ENCODE measurements at places on chromosomes 13 and 19.
A peak's percentile ranks its signal among the peaks of the same experiment; 100 is the strongest.

- DNase-seq: no peak
Measured at GRCh38 chr13:104460554-104460953, 1394.3 kb upstream of the SLC10A2 start.

DNA sequence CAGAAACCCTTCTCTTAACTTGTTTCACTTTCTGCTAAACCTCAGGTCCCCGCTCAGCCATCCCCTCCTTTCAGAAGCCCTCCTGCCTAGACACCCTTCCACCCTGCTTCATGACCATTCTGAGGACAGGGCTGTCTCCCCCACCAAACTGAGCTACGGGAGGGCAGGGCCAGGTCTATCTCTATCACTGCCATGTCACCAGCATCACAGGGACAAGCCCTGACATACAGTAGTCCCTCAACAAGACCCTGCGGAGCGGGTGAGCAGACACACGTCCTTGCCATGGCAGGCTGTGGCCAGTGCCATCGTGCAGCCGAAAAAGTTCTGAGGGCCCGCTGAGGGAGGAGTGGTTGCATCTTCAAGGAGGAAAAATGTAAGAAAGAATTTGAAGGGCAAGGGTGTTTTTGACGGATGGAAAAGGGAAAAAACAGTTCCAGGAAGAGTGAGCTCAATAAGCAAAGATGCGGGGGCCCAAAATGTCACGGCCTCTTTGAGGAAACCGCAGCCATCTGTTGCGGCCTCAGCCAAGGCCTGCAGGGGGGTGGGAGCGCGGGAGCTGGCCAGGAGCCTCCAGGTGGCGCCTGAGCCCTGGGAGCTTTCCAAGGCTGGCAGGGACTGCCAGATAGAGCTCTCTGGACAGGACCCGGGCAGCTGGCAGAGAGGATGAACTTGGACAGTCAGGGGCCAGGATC is 8.1 kb downstream of the PTGIR start:
- DNase-seq: no peak

- DNase-seq: no peak
Measured at GRCh38 chr19:16308081-16308480, 16.5 kb upstream of the KLF2 start.

- DNase-seq: no peak
Measured at GRCh38 chr19:30144242-30144758, 202.3 kb downstream of the URI1 start.

DNA sequence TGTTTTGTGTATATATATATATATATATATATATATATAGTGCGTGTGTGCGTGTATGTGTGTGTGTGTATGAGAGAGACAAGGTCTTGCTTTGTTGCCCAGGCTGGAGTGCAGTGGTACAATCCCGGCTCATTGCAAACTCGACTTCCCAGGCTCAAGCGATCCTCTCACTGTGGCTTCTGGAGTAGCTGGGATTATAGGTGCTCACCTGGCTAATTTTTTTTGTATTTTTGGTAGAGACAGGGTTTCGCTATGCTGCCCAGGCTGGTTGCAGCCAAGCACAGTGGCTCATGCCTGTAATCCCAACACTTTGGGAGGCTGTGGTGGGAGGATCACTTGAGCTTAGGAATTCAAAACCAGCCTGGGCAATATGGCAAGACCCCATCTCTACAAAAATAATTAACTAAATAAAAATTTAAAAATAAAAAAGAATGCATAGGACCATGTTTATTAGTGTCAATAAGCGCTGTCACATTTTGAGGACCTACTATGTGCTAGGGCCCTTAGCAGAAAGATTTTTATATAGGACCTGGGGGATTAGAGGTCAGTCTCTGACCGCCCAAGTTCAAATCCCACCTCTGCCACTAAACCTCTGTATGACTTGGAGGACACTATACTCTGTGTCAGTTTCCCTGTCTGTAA is 1.8 kb downstream of the PVR start:
- no peak for DNase-seq

DNA sequence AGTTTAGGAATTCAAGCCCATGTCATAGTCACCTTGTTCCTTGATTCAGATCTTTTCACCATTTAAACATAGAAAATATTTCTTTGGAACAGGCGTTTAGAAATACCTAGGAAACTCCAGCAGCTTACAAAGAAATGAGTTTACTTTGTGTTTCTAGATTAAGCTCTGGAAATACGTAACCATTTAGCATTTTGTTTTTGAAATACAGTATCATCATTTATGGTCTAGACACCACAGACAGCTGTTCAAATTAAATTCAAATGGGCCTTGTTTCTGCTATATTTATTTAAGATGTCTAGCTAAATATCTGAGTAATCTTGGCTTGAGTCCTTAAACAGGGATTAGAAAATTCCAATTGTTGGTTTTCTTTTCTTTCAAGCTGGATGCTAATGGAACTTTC is 228.5 kb downstream of the NDFIP2 start:
- no peak for DNase-seq

DNA sequence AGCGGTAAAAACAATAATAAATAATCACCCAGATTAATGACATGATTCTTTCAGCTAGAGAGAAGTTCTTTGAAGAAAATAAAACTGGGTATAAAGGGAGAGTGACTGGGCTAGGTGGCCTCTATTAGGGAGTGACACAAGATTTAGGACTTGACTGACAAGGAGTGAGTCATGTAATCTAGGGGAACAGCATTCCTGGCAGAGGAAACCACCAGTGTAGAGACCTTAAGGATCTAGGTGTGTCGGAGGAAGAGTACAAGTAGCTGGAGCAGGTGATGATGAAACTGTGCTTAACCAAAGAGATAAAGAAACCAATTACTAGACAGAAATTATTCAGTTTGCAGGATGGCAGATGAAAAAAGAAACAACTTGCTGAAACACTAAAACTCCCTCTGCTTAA is 248.0 kb downstream of the RFC3 start:
- DNase-seq: no peak

- no peak for DNase-seq
Measured at GRCh38 chr13:45773944-45774343, 71.8 kb downstream of the CBY2 start.

DNA sequence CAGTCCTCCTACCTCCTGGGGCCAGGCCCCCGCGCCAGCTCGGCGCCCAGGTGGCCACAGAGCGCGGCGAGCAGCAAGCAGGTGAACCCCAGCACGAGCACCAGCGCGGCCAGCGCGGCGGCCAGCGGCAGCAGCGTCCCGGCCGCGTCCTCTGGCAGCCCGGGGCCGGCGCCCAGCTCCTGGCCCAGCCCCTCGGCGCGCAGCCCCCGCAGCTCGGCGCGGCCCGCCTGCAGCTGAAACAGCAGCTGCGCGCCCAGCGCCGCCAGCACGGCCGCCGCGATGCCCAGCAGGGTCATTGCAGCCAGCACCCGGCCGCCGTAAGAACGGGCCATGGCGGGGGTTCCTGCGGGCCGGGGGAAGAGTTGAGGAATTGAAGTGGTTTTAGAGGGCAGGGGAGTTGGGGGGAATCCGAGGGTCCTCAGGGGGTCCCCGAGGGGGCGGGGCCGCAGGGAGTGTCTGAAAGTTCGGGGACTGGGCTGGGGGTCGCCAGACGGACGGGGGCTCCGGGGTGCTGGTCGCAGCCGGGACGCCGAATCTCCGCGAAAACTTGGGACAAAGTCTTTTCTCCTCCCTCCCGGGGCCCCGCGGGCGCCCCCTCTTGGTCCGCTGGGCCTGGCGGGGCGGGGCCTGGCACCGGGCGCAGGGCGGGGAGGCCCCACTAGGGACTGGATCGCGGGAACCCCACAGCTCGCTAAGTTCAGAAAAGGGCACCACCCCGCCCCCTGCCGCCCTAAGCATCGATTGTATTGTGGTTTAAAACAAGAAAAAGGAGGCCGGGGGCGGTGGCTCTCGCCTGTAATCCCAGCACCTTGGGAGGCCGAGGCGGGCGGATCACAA is at the start of gene TMEM221:
TSS of gene TMEM221 (minus strand) at position 538 of the 837 bp plus-strand sequence. CDS start at position 332, 206 bp downstream.
- DNase-seq: peak; percentile 66

- DNase-seq: no peak
Measured at GRCh38 chr19:14654786-14655560, 19.7 kb downstream of the ADGRE3 start.

- no peak for DNase-seq
Measured at GRCh38 chr13:109644069-109644750, 142.2 kb downstream of the IRS2 start.

DNA sequence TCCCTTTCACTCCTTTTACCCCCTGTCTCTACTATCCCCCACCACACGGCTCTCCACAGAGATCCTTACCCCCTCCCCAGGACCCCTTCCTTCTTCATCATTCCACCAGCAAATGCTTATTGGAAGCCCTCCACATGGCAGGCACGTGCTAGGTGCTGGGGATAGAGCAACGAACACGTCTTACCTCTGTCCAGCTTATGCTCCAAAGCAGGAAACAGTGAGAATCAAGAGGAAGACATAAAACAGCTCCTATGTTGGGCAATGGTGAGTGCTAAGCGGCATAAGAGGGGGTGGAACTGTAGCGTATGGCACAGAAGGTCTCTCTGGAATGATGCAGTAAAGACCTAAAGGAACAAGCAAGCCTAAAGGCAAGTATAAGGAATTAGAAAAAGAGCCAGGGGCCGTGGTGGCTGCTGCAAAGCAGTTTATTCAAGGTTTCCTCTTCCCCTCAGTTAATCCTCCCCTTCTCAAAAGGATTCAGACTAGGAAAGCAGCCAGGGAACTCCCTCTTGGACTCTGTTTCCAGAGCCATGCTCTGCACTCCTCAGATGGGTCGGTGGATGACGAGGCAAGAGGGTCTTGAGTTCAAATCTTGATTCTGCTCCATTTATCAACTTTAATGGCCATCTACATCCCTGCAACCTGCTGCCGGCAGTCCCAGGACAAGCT is 289.4 kb downstream of the FOXO1 start:
- DNase-seq: no peak

GRCh38 chr13:40271271-40271885 is 395.1 kb downstream of the FOXO1 start:
- DNase-seq: no peak

DNA sequence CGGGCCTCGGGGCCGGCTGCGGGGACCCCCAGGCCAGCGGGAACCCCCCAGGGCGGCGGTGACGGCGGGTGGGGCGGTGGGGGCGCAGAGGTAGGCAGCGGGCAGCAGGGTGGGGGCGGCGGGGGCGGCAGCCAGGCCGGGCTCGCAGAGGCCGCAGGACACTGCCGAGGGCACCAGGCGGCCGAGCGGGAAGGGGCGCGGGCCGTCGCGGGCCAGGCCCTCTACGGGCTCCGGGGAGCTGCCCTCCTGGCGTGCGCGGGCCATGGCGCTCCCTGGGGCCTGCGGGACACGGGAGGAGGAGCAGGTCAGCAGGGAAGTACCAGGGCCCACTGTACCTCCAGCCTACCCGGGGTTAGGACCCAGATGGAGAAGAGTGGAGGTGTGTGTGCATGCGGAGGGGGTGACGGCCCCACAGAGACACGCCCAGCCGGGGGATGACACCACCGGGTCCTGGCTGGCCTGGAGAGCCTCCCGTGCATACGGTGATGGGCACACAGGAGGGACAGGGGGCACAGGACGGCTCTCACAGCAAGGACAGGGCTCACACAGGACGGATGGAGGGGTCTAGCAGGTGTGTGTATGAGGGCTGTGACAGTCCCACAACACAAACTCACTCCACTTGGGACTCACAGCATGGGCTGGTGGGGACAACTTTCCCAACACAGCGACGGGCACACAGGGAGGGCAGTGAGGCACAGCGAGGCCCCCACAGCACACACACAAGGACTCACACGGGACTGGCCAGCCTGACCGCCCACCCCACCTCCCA is 2.6 kb downstream of the BBC3 start:
- peak; percentile 67 for DNase-seq

GRCh38 chr13:30305456-30305970 is 1.8 kb downstream of the KATNAL1 start:
- no peak for DNase-seq

DNA sequence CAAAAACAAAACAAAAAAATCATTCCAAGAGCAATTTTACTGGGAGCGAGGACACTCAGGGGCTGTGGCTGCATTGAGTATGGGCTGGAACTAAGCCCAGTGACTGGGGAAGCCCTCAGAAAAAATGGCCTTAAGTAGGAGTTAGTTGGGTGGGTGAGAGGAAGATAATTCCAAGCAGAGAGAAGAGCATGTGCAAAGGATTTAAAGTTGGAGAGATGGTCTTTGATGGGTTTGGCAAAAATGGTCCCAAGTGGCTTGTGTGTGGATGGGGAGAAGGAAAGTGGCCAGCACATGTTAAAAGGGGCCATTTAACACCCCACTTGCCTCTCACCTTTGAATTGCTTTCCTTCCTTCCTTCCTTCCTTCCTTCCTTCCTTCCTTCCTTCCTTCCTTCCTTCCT is 6.7 kb upstream of the CYP4F22 start:
- DNase-seq: no peak

GRCh38 chr19:45117167-45117594 is 24.2 kb downstream of the PPP1R37 start:
- DNase-seq: no peak

DNA sequence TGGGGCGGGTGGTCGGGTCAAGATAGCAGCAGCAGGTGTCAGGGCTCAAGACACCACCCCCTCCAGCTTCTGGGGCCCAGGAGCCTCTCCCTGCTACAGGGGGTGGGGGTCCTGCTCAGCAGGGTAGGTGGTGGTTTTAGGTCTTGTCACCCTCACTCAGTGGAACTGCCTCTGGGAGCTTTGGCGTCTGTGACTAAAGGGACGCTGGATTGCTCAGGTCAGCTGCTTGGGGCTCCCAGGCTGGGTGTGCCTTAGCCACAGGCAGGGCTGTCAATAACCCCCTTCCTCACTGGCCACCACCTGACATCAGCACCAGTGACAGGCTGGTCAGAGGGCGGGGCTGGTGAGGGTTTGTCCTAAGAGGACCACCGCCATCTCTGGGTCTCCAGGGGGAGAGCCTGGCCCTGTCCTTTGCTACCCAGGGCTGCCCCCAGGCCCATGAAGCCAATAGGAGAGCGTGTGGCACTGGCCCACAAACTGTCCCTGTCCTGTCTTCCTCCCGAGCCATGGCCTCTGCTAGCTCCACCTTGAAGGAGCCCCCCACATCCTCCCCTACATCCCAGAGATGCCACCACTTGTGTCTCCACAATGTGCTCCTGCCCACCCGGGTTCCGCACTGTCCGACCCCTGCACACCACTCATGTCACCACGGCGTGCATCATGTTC is 36.4 kb downstream of the MAU2 start:
- no peak for DNase-seq

DNA sequence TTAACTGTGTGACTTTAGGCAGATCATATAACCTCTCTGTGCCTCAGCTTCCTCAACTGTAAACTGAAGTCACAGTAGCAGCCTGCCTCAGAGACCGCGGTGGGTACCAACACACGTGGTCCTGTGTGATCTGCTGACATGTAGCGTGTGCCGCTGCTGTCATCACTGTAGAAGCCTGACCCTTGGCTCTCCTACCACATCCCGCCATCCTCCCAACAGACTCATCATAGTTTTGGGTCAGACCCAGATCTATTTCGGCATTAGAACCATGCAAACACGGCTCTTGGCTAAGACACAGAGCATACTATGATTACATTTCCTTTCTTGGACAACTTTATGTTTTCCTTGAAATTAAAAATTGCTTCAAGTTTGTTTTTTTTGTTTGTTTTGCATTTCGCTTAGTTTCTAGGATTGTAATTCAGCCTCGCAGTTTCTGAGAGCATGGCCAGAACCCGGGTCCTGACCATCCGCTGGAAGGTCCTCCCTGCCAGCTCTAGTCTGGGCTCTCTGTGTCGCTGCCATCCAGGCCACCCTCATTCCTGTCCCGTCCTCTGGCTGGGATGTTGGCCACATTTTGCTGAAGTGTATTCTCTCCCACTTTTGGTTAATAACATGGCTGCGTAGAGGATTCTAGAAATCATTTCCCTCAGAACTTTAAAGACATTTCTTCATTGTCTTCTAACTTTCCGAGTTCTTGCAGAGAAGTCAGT is 53.0 kb downstream of the GGACT start:
- no peak for DNase-seq

- no peak for DNase-seq
Measured at GRCh38 chr13:28583651-28584091, 75.3 kb upstream of the POMP start.
